NT2/D1 (cell line): ENCODE measurements at places on chromosomes 12 and 14.

GRCh38 chr12:72338437-72338836, 66.3 kb downstream of the TRHDE start:
- DNase-seq = no peak

DNA sequence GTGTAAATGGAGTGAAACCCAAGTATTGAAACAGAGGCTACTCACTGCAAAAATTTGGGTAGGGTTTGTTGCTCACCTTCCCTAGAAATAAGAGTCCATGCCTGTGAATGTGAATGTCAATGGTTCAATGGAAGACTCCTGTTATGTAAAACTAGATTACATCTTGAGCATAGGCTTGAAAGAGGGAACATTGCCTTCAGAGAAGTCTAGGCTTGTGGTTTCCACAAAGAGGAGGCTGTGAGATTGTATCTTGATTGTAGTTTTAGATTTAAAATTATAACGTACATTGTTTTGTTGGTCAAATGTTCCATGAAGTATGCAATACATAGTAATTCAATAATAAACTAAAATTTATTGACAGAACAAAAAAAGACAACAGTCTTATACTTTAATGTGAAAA, 413.7 kb upstream of the RPL10L start:
- DNase-seq = no peak

- DNase-seq = no peak
Measured at GRCh38 chr12:87310126-87310525, 719.1 kb downstream of the C12orf50 start.

- DNase-seq = no peak
Measured at GRCh38 chr12:89793946-89794345, 85.3 kb upstream of the ATP2B1 start.

- no peak for DNase-seq
Measured at GRCh38 chr12:110582276-110583136, 612 bp downstream of the PPTC7 start.

DNA sequence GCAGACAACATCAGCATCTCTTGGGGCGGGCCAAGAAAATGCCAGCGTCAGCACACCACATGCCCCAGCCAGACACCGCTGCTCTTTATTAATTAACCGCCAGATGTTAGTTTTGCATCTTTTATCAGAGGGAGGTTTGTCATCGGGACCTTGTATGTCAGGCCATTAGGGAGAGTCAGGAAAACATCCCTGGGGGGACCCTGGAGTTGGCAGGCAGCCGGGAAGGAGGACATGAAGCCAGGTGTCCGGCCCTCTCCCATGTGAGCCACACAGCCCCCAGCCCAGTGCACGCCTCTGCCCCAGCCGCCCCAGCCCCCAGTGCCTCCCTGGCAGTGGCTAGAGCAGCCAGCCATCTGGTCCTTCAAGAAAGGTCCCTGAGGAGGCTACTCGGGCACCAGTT, 56.9 kb upstream of the FAM222A start:
- no peak for DNase-seq

GRCh38 chr12:44748950-44749468, 127.1 kb downstream of the NELL2 start:
- DNase-seq = no peak

GRCh38 chr12:102010265-102010994, 51.4 kb downstream of the WASHC3 start:
- DNase-seq = no peak

DNA sequence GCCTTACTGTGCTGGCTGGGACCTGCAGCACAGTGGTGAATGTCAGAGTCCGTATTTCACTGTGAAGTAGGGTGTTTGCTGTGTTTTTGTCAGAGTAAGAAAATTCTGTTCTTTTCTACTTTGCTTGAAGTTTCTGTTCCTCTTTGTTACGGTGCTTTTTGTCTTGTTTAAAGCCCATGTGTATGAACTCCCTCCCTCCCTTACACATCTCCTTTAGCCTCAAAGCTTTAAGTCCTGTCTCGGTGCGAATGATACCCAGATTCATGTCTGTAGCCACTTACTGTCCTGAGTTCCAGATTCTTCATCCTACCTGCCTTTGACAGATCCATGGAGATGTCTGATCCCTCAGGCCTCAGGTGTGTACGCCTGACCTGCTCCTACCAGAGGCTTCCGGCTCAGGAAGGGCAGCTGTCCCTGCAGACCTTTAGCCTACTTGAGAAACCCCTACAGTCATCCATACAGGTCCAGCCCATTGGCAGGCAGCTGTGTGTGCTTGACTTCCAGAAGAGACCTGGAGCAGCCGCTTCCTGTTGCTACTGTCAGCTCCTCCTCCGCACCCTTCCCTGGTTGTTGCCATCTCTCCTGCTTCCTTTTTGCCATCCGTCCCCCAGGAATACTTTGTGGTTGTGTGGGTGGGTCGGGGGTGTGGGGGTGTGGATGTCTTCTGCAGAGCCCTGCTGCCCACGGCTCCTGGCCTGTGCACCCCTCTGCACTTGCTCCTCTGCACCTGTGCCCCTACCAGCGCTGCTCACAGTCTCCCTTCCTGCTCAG, 72.9 kb downstream of the DDX51 start:
- DNase-seq = no peak
